Activated CD4-positive, alpha-beta T cell treated with anti-CD3 and anti-CD28 coated beads, Interleukin-2, Interleukin-6, amounts not matched to agents 100 ng/mL and 50 ng/mL, durations not matched to agents 16 hours and 8 hours (primary cell): ENCODE measurements at places on chromosomes 5 and 9.

GRCh38 chr9:126743041-126743440 is 61.8 kb upstream of the ZBTB43 start:
- no peak for DNase-seq

GRCh38 chr5:173764332-173765028 is 123.7 kb upstream of the CPEB4 start:
- no peak for DNase-seq

DNA sequence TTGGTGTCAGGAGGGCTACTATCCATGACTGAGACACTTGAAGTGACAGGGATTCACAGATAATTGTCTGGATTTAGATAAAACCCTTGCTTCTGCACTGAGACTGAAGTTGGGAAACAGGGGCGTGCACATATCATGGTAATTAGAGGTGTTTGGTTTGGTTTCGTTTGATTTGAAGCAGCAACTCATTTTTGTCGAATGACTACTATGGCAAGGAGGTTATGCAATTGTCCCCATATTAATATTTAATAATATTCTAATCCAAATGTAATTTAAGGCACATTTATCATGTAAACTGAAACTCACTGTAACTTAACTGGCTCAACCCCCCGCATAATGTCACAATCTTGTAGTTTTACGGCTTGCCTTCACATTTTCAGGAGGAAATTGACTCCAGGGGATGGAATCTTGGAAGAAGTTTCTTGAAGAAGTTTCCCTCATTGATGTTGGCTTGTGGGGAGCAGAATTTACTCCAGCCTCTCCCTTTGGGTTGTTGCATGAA is 12.5 kb downstream of the ZNF366 start:
- DNase-seq = no peak

GRCh38 chr9:88694625-88695024 is 159.6 kb downstream of the NXNL2 start:
- no peak for DNase-seq

DNA sequence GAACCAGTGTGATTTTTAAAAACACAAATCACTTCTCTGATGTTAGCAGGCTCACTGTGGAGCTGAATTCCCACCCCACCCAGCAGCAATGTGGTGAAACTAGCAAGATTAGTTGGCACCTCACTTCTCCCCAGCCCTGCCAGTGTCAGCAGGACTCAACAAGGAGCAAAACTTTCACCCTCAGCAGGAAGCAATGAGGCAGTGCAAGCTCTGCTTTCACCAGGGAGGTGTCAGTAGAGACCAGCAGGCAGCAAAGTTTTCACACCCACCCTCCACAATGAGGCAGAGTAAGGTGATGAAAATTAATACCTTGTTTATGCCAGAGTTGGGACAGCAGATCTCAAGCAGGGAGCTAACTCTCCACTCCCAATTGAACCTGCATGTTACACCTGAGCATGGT is 565.0 kb downstream of the CETN3 start:
- no peak for DNase-seq

DNA sequence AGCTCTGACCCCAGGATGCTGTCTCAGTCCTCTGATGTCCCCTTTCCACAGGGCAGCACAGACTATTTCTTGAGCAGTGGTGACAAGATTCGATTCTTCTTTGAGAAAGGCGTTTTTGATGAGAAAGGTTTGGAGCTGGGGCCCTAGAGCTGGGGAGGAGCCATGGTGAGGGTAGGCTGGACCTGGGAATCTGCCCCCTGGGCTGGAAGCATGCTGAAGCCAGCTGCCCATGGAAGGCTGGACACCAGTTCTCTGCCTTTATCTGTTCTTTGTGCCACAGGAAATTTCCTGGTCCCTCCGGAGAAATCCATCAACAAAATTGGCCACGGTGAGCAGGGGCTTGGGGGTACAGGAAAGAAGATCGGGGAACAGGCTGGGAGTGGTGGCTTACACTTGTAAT is 12.9 kb downstream of the PHYHD1 start:
- no peak for DNase-seq

DNA sequence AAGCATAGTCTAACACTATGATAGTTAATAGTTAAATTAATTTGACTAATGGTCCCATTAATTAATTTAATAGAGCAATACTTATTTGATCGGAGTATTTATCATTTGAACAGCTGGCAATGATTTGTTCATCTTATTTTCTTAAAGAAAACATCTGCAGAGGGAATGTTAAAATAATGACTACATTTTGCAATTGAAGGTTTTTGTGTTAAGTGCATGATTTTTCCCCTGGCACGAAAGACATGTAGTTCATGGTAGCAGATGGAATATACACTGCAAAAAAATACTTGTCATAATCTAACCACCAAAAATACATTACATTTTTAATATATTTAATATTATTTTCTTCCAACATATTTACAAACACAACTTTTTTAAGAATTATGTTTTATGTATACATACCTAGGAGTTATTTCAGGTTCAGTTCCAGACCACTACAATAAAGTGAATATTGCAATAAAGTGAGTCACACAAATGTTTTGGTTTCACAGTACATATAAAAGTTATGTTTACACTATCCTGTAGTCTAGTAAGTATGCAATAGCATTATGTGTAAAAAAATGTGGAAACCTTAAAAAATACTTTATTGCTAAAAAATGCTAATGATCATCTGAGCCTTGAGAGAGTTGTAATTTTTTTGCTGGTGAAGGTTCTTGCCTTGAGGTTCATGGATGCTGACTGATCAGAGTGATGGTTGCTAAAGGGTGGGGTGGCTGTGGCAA is 292.6 kb upstream of the DAB2 start:
- no peak for DNase-seq

DNA sequence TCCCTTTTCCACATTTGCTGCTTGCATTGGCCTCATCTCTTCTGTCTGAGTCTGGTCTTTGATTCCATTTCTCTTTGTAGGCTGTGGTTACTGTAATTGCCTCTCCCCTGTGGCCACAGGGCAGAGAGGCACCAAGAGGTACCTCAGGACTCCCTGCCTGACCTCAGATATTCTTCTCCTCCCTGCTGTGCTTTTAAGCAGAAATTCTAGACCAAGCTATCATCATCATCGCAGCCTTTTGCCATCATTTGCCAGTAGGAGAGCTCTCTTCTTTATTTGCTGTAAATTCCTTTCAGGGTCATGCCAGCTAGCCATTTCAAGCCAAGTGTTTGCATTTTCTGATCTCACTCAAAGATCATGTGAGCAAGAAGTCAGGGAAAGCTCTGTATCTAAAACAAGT is 369.6 kb downstream of the ICE1 start:
- DNase-seq = no peak

DNA sequence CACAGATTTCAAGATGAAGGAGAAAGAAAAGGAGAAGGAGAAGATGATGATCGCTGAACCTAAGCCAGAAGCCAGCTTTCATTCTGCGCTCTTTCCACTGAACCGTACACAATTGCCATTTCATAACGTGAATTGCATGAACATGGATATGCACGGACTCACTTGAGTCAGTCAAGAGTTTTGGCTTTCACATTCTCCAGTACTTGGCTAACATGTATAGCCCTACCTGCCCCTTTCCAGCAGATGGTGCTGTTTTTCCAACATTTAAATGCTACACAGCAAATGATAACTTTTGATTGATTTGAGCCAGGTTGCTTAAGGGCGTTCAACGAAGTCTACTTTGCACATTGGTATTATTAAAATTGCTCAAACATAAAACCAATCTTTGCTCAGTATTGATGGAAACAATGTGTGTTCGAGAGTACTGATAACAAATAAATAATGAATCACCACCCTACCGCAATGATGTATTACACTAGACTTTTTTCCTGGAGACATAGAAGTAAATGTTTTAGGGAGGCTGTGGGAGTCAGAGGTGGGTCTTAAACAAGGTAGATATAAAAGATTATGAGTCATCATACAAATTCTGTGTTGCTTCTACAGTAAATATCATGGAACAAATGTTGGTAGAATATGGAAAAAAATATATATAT is 196.4 kb downstream of the TRPM3 start:
- DNase-seq = peak; percentile 51
